ENCODE measurements at places on chromosomes 4 and X.

- DNase-seq, result no peak
Observed at GRCh38 chr4:13313856-13314255, 170.3 kb downstream of the RAB28 start.

- DNase-seq, result no peak
Observed at GRCh38 chrX:44506678-44507077, 36.0 kb downstream of the FUNDC1 start.

DNA sequence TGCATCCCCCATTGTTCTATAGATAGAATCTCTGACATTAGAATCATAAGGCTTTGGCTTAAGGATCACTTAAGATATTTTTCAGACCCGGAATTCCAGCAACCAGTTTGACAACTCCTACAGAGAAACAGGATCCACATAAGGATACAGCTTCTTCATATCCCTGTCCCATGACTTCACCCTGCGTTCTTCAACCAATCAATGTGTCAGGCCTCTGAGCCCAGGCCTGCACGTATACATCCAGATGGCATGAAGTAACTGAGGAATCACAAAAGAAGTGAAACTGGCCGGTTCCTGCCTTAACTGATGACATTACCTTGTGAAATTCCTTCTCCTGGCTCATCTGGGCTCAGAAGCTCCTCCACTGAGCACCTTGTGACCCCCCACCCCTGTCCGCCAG, 85.1 kb downstream of the MFAP3L start:
- DNase-seq, result no peak

GRCh38 chrX:46953597-46953996, 41.4 kb downstream of the JADE3 start:
- DNase-seq, result no peak

DNA sequence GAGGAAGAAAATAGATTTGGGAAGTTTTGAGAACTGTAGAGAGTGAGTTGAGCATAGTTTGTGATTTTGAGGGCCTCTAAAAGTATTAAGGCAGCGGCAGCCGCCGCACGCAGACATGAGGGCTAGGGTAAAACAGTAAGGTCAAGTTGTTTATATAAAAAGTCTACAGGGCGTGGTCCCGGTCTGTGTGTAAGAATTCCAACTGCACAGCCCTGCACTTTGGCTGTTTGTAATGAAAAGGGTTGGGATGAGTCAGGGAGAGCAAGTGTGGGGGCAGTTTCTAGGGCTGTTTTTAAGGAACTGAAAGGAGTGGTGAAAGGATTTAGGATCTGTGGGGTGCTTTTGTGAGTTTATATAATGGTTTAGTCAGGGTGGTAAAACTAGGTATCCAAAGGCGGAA, 55.0 kb downstream of the BEX3 start:
- no peak for DNase-seq

GRCh38 chrX:6517376-6517775, 17.5 kb downstream of the VCX3A start:
- no peak for DNase-seq

GRCh38 chrX:78329486-78329885, 2.1 kb upstream of the CYSLTR1 start:
- DNase-seq, result no peak

DNA sequence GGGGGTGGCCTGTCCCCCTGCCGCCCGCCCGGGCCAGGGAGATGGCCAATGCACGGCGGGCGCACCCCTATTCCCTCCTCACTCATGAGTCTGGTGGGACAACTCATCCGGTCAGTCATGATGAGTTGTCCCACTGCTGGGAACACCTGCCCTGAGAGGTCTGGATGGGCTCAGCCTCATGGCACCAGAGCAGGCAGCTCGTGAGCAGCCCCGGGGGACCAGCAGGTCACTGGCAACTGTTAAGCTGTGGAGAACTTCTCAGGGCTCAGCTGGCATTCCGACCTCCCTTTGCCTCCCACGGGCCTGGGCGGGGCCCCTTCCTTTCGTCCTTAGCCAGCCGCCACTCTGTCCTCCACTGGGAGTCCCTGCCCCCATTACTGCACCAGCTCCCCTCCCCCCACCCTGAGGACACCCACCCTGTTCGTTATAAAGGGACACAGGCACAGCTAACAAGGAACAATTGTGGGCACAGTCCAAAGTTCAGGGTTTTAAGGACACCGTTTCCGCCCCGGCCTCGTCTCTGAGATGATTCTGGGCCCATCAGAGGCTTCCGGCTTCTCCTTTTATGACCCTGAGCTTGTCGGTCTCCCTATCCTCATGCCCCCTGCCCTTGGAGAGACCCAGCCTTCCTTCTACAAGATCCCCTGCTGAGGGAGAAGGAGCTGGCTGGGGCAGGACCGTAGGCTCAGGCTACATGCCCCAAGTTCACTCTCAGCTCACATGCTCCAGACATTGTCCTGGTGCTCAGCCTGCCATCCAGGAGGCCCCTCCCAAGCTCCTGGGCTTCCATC, 14.6 kb upstream of the KIAA0232 start:
- no peak for DNase-seq

- peak; percentile 43 for DNase-seq
Observed at GRCh38 chr4:76061982-76062381, 12.5 kb upstream of the ART3 start.

- no peak for DNase-seq
Observed at GRCh38 chrX:42944381-42944998, 166.5 kb upstream of the PPP1R2C start.

GRCh38 chr4:26319467-26319948, 1.3 kb upstream of the RBPJ start:
- peak; percentile 96 for DNase-seq

DNA sequence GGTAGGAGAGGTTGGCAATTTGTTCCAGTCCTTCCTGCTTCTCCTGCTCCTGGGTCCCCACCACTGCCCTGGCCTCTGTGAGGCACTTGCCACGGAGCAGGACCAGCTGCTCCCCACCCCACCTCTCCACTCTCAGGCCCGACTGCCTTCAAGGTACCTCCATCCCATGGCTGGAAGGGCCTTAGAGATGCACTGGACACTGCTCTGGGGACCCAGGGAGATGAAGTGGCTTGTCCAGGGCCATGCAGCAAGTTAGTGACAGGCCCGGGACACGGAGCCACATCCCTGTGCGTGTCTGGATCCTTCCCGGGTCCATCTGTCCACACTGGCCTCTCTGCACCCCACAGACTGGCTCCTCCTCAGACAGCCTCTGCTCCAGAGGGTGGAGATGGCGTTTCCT, 105.3 kb downstream of the CPZ start:
- DNase-seq, result no peak
